ENCODE measurements at places on chromosomes 1 and 21.

DNA sequence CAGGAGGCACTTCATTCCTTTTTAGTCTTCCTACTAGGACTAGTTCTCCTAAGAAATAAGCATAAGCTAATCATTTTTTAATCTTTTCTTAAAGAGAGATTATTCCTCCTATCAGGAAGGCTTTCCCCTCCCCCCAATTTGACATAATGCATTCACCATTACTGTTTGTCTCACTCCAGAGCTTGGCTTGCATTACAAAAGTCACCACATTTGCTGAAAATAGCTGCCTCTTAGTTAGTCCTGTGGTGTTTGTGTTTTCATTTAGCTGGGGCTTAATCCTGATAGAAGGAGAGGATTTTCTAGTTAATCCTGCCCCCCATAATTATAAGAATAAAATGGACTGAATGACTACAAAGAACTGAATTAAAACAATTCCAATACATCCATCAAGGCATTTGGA, 307.1 kb upstream of the RRP15 start:
- no peak for DNase-seq

GRCh38 chr1:12153181-12153785, 13.5 kb upstream of the TNFRSF1B start:
- DNase-seq = peak; percentile 56

DNA sequence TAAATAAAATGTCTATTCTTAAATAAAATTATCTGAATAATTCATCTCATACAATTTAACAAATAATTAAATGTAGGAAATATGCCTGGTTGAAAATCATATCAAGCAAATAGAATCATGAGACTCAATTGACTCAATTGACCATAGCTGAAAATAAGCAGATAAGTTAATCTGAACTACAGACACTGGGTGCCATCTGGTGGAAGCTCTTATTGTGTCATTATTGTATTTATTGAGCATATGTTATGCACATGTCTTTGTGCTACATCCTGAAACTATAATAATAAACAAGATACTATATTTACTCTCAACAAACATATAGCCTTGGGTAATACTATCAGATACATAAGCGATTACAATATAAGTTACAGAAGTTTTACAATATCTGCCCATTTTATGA, 41.0 kb downstream of the BRINP3 start:
- no peak for DNase-seq

DNA sequence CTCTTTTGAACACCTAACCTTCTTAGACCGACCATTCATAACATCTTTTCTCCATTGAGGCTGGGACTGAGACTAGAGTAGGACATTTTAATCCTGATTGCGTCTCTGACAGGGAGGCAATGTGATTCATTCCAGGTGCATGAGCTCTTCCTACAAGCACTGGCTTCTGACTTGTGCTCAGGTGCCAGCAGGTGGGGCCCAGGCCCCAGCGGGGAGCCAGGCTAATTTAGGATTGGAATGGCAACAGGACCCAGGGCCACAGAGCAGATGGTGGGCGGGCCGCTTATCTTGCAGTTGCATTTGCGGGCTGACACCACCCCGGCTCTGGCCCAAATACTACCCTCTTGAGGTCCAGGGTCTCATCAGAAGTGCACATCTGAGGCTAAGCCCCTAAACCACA, 4.1 kb downstream of the GPA33 start:
- DNase-seq = no peak

DNA sequence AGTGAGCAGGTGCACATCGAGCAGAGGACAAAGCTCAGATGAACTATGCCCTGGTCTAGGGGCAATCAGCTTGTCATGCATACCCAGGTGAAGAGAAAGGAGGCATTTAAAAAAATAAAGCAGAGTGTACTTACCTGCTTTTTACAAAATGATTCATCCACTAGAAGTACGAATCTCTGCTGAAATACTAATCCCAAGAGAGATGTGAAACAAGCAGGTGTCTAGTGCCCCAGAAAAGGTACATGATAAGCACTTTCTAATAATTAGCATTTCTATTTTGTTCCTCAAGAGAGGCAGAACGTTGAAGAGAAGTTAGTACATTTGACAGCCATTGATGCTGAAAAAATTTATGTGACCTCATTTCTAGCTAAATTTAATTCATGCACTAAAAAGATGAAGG, 31.1 kb downstream of the CHODL start:
- DNase-seq = no peak

GRCh38 chr1:197890936-197891335, 11.5 kb upstream of the C1orf53 start:
- no peak for DNase-seq

DNA sequence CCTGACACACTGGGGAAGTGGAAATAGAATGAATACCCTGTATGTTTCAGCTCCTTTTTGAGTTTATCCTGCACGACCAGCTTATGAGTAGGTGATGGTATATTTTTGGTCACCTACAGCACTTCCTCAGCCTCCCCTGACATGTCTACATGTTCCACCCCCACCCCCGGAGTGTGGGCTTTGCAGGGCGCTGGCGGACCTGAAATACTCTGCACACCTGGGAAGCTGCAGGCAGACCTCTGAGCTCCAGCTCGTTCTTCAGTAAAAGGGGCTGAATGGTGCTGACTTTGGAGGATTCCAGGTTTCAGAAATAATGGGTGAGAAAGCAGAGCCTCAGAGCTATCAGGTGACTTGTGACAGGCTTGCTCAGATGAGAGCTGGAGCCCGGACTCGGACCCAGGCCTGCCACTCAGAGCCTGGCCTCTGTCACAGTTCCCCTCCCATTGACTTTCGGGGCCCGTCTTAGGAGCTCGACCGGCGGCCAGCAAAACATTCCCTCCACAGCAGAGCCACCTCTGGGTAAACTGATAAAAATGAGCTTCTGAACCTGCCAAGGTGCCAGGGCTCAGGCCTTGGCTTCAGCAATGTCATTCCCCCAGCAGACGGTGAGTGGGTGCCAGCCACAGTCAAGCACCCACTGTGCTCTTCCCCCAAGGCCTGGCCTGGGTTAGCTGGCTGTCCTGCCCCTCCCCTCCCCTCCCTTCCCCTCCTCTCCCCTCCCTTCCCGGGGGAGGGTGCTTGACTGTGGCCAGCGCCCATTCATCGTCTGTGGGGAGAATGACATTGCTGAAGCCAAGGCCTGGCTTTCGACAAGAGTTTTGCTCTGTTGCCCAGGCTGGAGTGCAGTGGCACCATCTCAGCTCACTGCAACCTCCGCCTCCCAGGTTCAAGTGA, 30.1 kb downstream of the DOP1B start:
- DNase-seq = no peak

DNA sequence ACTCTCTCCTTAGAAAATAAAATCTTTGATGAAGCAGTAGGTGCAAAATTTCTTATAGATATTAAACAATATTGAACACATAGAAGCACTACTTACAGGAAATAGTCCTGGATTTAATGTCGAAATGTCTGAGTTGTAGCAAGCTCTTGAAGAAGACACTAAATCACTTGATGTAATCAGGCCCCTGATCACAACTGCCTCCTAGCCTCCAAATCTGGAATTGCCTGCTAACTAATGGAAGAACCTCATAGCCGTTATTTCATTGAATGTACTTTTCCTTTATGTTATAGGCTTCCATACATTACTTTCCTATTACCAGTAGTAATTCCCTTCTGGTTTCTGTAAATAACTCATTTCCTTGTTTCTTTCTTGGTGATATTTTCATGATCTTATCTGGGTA, 675.7 kb upstream of the CHRM3 start:
- DNase-seq = no peak

GRCh38 chr1:198283222-198283621, 126.4 kb downstream of the NEK7 start:
- DNase-seq = no peak

DNA sequence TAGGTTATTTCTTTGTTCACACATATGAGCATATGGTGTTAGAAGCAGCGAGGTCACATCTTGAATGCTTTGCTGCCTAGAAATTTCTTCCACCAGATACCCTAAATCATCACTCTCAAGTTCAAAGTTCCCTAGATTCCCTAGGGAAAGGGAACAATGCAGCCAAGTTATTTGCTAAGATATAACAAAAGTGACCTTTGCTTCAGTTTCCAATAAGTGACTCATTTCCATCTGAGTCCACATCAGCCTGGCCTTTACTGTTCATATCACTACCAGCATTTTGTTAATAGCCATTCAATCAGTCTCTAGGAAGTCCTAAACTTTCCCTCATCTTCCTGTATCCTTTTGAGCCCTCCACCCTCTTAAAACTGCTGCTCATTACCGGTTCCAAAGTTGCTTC, 1502.5 kb downstream of the KCNT2 start:
- no peak for DNase-seq

GRCh38 chr1:37822906-37823815, 15.2 kb upstream of the YRDC start:
- DNase-seq = peak; percentile 35

All from natural killer cell (primary cell).